Stimulated activated CD4-positive, alpha-beta T cell treated with anti-CD3 and anti-CD28 coated beads, TNF-alpha, amount 100 ng/mL, for 1 hour (primary cell): ENCODE measurements at places on chromosomes 4 and X.

DNA sequence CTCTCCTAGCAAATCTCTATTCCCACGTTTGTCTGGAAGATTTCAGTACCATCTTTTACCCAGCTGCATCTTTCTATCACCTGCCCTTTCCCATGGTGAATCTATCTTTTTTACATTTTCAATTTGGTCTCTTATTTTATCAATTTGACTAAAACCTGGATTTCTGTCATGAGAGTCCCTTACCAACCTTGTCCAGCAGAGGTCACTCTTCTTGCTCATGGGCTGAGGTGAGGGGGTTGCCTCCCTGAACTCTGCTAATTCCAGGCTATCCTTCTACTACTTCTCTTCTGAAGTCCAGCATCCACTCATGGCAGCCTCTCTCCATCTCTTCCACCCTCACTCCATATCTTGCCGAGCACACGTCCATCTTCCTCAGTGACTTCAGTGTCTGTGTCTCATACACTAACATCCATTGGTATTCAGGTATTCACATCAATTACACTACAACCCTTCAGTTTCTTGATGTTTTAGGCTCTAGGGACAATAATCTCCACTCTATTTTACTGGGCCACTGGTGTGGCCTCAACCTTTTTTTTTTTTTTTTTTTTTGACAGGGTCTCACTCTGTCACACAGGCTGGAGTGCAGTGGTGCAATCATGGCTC is 17.8 kb upstream of the ZNF827 start:
- no peak for DNase-seq

GRCh38 chr4:139534287-139534950 is 21.6 kb downstream of the SETD7 start:
- DNase-seq, result no peak

DNA sequence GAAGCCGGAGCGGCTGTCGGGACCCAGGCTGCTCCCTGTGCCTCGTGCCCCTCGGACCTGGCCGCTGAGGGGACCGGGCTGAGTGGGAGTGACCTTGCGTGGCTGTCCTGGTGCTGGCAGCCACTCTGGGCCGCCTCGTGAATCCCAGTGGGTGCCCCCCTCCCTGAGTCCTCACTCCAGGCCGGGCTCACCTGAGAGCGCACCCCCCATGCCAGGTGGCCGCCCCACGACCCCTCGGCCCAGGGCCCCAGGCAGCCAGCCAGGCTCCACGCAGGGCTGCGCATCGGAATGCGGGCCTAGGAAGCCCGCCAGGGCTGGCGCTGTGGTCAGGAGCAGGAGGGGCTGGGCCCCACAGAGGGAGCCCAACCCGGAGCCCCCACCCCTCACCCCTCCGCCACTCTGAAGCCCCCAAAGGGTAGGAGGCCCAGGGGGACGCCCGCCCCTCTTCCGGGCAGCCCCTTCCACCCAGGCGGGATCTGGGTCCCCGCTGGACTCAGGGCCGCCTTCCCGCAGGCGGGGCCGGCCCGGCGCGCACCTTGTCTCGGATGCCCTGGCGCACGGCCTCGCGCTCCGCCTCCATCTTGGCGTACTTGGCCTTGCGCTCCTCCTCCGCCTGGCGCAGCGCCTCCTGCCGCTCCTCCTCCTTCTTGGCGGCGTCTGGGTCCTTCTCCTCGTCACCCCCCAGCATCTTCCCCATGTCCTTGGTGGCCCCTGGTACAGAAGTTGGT is 33.9 kb downstream of the CPLX1 start:
- DNase-seq, result no peak

- no peak for DNase-seq
Observed at GRCh38 chr4:168631241-168632162, 134.7 kb downstream of the PALLD start.

GRCh38 chr4:115356176-115356575 is 242.8 kb upstream of the NDST4 start:
- no peak for DNase-seq

- DNase-seq, result no peak
Observed at GRCh38 chrX:2325076-2325784, 175.5 kb downstream of the DHRSX start.

DNA sequence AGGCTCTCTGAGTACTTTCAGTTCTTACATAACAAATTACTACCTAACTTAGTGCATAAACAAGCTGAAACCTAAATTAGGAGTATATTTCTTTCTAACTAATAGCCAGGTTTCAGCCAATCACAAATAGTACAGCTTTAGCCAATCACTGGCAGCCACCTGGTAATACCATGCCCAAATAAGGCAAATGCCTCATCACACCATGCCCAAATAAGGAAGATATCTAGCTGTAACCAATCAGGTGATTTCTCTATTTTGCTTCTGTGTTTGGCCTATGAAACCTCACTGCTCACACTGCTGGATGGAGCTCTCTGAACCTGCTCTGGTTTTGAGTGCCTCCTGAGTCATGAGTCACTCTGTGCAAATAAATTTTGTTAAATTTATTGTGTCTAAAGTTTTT is 113.5 kb downstream of the DDIT4L start:
- no peak for DNase-seq

- no peak for DNase-seq
Observed at GRCh38 chrX:102067966-102068723, 57.3 kb upstream of the TCEAL2 start.
